ENCODE measurements at places on chromosomes 7 and 10. TPM values are rescaled to one million over a fixed set of nuclear protein-coding genes. Genes with fewer than 3 reads are reported as not detected.

GRCh38 chr7:124364283-124364682 lies 331.4 kb upstream of the TMEM229A start:
- DNase-seq = no peak

GRCh38 chr7:147861058-147861716 lies 729.4 kb upstream of the C7orf33 start:
- no peak for DNase-seq

The PRKAR2B gene
- total RNA-seq = 78.2 TPM

GRCh38 chr10:79447911-79448731 lies 2.7 kb upstream of the ZCCHC24 start:
- no peak for DNase-seq

GRCh38 chr10:75623310-75624093 lies 192.1 kb downstream of the LRMDA start:
- DNase-seq = no peak

GRCh38 chr10:14545827-14546226 lies 215.1 kb upstream of the FRMD4A start:
- no peak for DNase-seq

DNA sequence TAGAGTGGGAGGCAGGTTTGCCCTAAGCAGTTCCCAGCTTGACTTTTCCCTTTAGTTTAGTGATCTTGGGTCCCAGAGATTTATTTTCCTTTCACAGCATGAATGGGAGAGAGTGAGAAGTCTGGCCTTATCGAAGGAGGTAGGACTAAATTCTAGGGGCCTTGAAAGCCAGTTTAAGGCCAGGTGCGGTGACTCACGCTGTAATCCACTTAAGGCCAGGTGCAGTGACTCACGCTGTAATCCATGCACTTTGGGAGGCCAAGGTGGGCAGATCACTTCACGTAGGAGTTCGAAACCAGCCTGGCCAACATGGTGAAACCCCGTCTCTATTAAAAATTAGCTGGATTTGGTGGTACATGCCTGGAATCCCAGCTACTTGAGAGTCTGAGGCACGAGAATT lies 392.2 kb downstream of the ACTR3B start:
- DNase-seq = no peak

- DNase-seq = no peak
Observed at GRCh38 chr7:75798770-75799169, 14.8 kb downstream of the CCL24 start.

DNA sequence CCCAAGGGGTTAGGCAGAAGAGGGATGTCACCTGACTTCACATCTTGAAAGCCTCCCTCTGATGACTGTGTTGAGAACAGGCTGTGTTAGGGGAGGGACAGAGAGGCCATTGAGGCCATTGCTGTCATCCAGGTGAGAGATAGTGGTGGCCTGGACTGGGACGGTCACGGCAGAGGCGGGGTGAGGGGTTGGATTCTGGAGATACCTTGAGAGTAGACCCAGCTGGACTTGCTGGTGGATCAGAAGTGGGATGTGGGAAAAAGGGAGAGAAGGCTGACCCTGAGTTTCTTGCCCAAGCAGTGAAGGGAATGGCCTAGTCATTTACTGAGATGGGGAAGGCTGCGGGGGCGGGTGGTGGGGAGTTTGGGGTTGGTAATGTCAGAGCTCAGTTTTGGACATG lies 13.6 kb downstream of the MTURN start:
- no peak for DNase-seq

DNA sequence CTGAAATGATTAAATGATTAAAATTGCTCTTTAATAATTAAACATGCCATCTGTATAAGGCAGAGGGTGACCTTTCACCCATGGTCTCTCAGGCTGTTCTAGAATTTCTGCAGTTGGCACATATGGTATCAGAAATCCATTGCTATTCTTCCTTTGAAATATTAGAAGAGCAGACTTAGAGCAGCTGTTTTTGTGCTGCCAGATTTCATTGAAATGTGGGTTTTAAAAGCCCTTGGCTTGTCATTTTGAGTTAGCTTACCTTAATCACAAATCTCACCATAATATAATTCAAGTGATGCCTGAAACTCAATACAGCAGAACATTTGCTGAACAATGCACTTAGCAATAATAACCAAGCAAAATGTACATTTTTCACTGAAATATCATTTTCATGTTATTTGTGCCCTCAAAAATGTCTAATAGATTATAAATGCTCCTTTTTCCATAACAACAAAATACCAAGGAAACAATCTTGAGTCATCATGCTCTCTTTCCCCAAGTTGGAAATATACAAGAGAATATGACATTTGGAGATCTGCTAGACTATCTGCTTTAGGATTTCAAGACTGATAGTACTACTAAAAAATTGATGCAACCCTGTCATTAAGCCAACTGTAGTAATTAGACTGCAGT lies 16.1 kb upstream of the PTTG1IP2 start:
- no peak for DNase-seq

- DNase-seq = no peak
Observed at GRCh38 chr7:32015133-32015532, 55.1 kb downstream of the PDE1C start.
